ENCODE measurements at places on chromosomes 2 and 18. TPM values are rescaled to one million over a fixed set of nuclear protein-coding genes. Genes with fewer than 3 reads are reported as not detected.

GRCh38 chr2:104004821-104005220, 849.1 kb upstream of the POU3F3 start:
- no peak for DNase-seq

DNA sequence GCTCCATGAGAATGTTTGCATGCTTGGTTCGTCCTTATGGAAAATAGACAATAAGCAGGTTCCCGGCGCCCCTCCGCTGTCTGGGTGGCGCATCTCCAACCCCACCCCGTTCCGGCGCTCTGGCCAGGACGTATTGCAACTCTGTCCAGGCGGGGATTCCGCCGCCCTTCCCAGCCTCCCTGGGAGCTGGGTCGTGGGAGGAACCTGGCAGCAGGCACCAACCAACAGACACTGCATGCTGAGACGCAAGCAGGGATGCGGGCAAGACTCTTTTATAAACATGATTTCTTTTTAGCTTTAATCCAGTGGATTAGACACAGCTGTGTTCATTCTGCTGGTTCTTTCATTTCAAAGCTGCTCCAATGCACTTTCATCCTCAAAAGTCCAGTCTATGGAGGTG, 240.2 kb downstream of the SH3BP4 start:
- no peak for DNase-seq

GRCh38 chr2:116586328-116586689, 1228.2 kb upstream of the DDX18 start:
- no peak for DNase-seq

DNA sequence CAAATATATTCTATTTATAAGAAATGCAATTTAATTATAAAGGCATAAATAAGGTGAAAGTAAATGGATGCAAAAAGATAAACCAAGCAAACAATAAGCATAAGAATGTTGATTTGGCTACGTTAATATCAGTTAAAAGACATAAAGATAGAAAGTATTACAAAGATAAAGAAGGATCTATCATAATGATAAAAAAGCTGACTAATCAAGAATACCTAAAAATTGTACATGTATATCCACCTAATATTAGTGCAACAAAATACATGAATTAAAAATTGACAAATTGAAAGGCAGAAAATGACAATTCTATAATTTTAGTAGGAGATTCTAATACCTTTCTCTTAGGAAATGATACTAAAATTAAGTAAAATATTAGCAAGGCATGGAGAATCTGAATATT, 21.5 kb downstream of the SLC9A4 start:
- DNase-seq = no peak

GRCh38 chr18:48734460-48734859, 195.6 kb downstream of the CTIF start:
- no peak for DNase-seq

DNA sequence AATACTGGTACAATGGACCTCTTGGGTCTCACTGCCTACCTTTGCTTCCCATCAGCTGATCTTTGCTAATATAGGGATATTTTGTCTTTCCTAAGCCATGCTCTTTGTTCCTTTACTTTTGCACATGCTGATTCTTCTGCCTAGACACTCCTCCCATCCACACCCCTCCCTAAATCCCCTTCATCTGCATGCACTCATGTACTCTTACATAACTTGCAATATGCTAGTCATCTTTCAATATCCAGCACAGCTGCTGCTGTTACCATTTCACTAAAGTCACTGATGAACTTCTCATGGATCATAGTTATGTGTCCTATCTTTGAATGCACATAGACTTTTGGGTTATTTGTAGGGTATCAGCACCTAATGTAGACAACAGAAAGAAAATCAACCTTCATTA, 18.5 kb upstream of the DTNA start:
- DNase-seq = no peak

The CNDP1 gene
- not detected for total RNA-seq
